ENCODE measurements at places on chromosomes 13 and 19.

GRCh38 chr19:2139385-2140137 is 11.8 kb downstream of the AP3D1 start:
- no peaks in the 10 kb centered on the region for H3K36me3 ChIP-seq
- peaks cover 33% of the 10 kb centered on the region for H3K4me1 ChIP-seq
- no peak overlapping the region for H3K4me3 ChIP-seq
- H3K27me3 ChIP-seq: no peaks in the 10 kb centered on the region

- DNase-seq: no peak
- H3K27ac ChIP-seq: no peak overlapping the region
- no peaks in the 10 kb centered on the region for H3K27me3 ChIP-seq
- no peaks in the 10 kb centered on the region for H3K4me1 ChIP-seq
- no peak overlapping the region for H3K4me3 ChIP-seq
- H3K36me3 ChIP-seq: no peaks in the 10 kb centered on the region
Observed at GRCh38 chr19:54319892-54320670, 7.1 kb upstream of the LILRA5 start.

DNA sequence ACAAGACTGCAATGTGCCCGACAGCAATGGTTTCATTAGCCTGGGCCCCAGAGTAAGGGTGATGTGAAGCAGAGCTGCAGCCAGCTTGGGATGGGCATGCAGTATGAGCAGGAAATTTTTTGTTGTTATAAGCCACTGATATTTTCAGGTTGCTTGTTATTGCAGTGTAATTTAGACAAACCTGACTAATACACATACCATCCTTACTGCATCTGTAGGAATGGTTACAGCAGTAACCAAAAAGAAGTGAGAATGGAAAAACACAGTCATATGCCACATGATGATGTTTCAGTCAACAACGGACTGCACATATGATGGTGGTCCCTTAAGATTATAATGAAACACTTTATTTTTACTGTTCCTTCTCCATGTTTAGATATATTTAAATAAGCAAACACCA is 8.6 kb upstream of the POMP start:
- H3K4me1 ChIP-seq: no peaks in the 10 kb centered on the region
- no peaks in the 10 kb centered on the region for H3K36me3 ChIP-seq
- no peak overlapping the region for H3K27ac ChIP-seq
- no peaks in the 10 kb centered on the region for H3K27me3 ChIP-seq
- DNase-seq: no peak

DNA sequence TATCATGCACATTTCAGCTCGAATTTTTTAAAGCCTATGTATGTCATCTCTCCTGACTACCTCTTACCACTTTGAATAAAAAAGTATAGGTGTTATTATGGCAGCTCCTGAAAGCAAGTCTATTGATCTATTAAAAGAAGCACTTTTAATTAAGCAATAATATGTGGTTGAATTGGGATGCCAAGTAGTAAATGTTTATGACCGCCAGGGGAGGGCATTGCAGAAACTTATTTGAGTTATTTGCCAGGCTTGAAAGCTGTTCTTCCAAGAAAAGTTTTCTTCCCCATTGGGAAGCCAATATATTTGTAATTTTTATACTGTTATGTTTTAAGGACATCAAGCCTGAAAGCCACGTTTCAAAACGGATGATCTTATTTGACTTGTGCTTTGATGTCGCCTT is 88.1 kb upstream of the SOX21 start:
- no peak overlapping the region for H3K27ac ChIP-seq
- no peaks in the 10 kb centered on the region for H3K36me3 ChIP-seq
- no peaks in the 10 kb centered on the region for H3K4me1 ChIP-seq
- no peak for DNase-seq
- no peaks in the 10 kb centered on the region for H3K27me3 ChIP-seq

DNA sequence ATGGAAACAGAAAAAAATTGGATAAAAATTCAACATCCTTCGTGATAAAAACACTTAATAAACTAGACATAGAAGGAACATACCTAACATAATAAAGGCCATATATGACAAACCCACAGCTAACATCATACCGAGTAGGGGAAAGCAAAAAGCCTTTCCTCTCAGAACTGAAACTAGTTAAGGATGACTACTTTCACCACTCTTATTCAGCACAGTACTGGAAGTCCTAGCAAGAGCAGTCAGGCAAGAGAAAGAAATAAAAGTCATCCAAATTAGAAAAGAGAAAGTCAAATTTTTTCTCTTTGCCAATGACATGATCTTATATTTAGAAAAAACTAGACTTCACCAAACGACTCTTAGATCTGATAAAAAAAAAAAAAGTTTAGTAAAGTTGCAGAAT is 25.8 kb upstream of the SLC7A9 start:
- peaks cover 45% of the 10 kb centered on the region for H3K36me3 ChIP-seq
- no peak overlapping the region for H3K27ac ChIP-seq
- no peak overlapping the region for H3K4me3 ChIP-seq

- no peaks in the 10 kb centered on the region for H3K27me3 ChIP-seq
- no peaks in the 10 kb centered on the region for H3K36me3 ChIP-seq
- no peak overlapping the region for H3K27ac ChIP-seq
- H3K4me1 ChIP-seq: peaks cover 5% of the 10 kb centered on the region
- H3K4me3 ChIP-seq: no peak overlapping the region
- DNase-seq: no peak
Observed at GRCh38 chr19:58374200-58374599, 6.6 kb downstream of the ZNF837 start.

- H3K4me1 ChIP-seq: peaks cover 18% of the 10 kb centered on the region
- peak; percentile 66 for DNase-seq
- no peak overlapping the region for H3K4me3 ChIP-seq
Observed at GRCh38 chr19:18562086-18562485, 4.4 kb downstream of the KXD1 start.

GRCh38 chr19:50492303-50493052 is 15.8 kb upstream of the GARIN5A start:
- H3K4me3 ChIP-seq: no peak overlapping the region
- peaks cover 19% of the 10 kb centered on the region for H3K4me1 ChIP-seq
- peak; percentile 60 for DNase-seq
- H3K27me3 ChIP-seq: no peaks in the 10 kb centered on the region
- H3K36me3 ChIP-seq: no peaks in the 10 kb centered on the region
- peak overlapping the region; percentile 67 for H3K27ac ChIP-seq

DNA sequence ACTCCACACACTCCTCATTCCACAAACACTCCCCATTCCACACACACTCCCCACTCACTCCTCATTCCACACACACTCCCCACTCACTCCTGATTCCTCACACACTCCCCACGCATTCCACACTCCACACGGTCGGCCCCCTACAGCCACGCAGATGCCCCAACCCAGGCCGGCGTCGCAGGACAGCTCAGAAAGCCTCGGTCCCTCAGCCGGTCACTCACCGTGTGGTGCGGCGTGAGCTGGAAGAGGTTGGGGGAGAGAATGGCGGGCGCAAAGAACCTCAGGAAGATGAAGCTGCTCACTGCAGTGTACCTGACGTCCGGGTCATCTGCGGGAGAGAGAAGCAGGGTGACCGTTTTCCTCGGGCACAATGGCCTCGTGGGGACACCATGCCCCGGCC is 39.0 kb upstream of the C13orf46 start:
- no peak for DNase-seq
- H3K36me3 ChIP-seq: no peaks in the 10 kb centered on the region
- H3K27ac ChIP-seq: no peak overlapping the region
- H3K4me3 ChIP-seq: no peak overlapping the region

DNA sequence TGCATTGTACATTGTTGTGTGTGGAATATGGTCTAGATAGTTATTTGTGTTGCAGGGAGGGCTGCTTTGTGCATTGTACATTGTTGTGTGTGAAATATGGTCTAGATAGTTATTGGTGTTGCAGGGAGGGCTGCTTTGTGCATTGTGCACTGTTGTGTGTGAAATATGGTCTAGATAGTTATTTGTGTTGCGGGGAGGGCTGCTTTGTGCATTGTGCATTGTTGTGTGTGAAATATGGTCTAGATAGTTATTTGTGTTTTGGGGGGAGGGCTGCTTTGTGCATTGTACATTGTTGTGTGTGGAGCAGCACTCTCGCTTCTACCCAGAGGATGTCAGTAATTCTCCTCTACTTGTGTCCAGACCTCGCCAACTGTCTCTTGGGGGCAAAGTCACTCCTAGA is 36.3 kb upstream of the ZNF835 start:
- no peak overlapping the region for H3K4me3 ChIP-seq
- no peaks in the 10 kb centered on the region for H3K27me3 ChIP-seq
- H3K27ac ChIP-seq: no peak overlapping the region

GRCh38 chr19:44869733-44870470 is 21.2 kb upstream of the TOMM40 start:
- DNase-seq: peak; percentile 65
- H3K36me3 ChIP-seq: peaks cover 2% of the 10 kb centered on the region
- H3K4me3 ChIP-seq: no peak overlapping the region
- H3K4me1 ChIP-seq: no peaks in the 10 kb centered on the region
- H3K27ac ChIP-seq: peak overlapping the region; percentile 39

- peaks cover 38% of the 10 kb centered on the region for H3K27me3 ChIP-seq
- no peak for DNase-seq
- no peaks in the 10 kb centered on the region for H3K36me3 ChIP-seq
- no peak overlapping the region for H3K4me3 ChIP-seq
- H3K4me1 ChIP-seq: no peaks in the 10 kb centered on the region
Observed at GRCh38 chr19:54035215-54036178, 28.2 kb downstream of the VSTM1 start.

DNA sequence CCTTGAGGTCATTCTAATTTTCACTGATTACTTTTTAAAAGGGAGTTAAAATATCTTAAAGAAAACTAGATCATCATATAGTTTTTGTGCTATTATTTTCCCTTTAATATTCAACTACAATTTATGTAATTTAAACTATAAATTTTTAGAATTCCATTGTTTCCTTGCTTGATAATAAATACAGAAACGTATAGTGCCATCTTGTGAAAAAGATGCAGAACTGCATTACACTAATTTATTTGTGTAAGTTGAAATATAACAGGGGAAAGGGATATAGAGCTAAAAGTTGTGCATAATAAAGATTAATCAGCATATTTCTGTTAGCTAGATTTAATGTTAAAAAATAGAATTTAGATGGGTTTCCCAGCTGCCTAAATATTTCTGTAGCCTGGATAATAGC is 61.5 kb upstream of the TDRD3 start:
- no peak overlapping the region for H3K27ac ChIP-seq
- DNase-seq: no peak
- no peak overlapping the region for H3K4me3 ChIP-seq
- no peaks in the 10 kb centered on the region for H3K27me3 ChIP-seq

- H3K27me3 ChIP-seq: no peaks in the 10 kb centered on the region
- DNase-seq: no peak
- no peaks in the 10 kb centered on the region for H3K4me1 ChIP-seq
- H3K36me3 ChIP-seq: no peaks in the 10 kb centered on the region
Observed at GRCh38 chr19:56814656-56815055, 25.9 kb downstream of the PEG3 start.

Measured in psoas muscle (tissue), 8 donors.